H1 (cell line): ENCODE measurements at places on chromosomes 5 and 9. TPM values are rescaled to one million over a fixed set of nuclear protein-coding genes. Genes with fewer than 3 reads are reported as not detected.

DNA sequence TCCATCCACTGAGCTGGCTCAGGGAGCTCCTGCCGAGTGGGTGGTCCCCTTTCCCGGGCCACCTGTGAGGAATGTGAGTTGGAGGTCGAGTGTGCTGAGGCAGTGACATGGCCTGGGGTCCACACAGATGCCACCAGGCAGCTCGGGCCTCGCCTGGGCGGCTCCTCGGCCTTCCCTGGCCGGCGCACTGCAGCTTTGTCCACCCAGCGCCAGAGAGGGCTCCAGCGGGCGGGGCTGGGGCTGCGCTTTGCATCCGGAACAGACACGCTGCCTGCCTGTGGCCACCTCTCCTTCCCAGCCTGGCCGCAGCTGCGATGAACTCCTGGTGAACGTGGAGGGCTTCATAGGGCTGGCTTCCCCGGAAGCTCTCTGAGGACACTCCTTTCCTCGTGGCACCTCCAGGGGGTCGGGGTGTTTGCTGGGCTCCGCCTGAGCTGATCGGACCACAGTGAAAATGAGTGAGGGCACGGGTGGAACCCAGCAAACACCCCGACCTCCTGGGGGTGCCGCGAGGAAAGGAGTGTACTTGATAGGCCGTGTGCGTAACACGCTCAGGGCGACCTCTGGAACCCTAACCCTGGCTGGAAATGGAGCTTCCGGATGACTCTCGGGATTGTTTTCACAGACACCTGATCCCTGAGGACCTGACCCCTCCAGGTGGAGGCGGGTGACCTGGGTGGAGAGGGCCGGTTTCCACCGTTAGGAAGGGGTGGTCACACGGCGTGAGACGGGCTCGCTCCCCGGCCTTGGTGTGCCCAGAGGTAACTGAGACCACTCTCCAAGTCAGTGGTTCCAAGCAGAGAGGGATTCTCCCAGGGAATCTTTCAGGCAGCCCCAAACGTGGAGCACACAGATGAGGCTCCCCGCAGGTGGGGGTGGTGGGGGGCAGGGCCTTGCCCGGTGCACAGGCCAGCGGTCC is 31.8 kb upstream of the RXRA start:
- DNase-seq: no peak

Gene GFI1B
- polyA plus RNA-seq: 0.11 and 0.20 TPM in 2 replicates

- no peak for DNase-seq
Measured at GRCh38 chr5:77893225-77893860, 117.2 kb upstream of the TBCA start.

DNA sequence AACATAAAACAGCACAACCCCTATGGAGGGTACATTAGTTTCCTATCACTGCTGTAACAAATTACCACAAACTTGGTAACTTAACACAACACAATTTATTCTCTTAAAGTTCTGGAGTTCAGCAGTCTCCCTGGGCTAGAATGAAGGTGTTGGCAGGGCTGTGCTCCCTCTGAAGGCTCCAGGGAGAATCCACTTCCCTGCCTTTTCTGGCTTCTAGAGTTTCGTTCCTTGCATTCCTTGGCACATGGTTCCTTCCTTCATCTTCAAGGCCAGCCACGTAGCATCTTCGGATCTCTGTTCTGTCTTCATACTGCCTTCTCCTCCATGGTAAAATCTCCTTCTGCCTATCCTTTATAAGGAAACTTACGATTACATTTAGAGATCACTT is 25.0 kb upstream of the GSN start:
- DNase-seq: no peak

- no peak for DNase-seq
Measured at GRCh38 chr5:78677777-78678668, 29.5 kb upstream of the LHFPL2 start.

Gene DDX4
- 0.03 TPM in 1 of 2 replicates, not detected in the other for polyA plus RNA-seq

GRCh38 chr9:88950341-88951154 is 40.7 kb upstream of the S1PR3 start:
- DNase-seq: no peak

Gene CTSV
- 57.0 and 91.0 TPM in 2 replicates for polyA plus RNA-seq

Gene CEL
- polyA plus RNA-seq: 1.8 and 2.7 TPM in 2 replicates

DNA sequence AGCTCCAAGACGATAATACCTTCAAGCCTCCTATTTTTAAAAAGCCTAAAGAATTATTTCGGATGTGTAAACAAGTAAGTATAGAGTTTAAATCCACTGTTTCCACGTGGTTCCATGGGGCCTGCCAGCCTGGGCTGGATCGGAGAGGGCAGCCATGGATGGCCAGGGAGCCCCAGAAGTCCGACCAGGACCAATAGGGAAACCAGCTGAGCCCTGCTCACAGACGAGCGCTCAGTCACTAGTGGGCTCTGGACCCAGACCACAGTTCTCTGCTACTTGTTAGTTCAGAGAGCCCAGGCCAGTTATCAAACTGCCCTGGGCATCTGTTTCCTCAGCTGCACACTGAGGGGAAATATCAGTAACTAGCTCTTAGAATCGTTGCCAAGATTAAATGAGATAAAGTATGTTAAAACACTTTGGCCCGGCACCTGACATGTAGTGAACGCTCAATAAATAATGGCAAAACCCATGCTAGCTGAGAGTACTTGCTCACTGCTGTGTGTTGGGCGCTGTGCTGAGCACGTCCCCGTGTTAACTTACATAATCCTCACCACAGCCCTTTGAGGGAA is 124.8 kb downstream of the RGS3 start:
- DNase-seq: no peak

Gene EGFLAM
- 0.19 and 0.20 TPM in 2 replicates for polyA plus RNA-seq

- DNase-seq: no peak
Measured at GRCh38 chr5:175895686-175896102, 24.3 kb downstream of the CPLX2 start.

DNA sequence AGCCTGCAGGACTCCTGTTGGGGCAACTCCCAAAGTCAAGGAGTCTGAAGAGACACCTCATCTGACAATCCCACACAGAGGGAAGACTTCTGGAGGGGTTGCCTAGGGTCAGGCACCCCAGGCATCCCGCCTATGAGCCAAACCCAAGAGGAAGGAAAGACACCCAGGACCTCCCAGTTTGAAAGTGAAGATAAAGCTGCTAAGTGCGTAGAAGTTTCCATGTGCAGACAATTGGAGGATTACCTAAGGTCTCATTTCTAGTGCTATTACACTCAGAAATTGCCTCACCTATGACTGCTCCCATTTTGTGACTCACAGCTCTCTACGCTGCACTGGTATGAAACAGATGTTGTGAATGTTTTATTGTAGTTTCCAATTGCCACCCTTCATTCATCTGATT is 322.9 kb downstream of the SLIT3 start:
- no peak for DNase-seq

- DNase-seq: no peak
Measured at GRCh38 chr9:135492886-135493669, 7.4 kb upstream of the MRPS2 start.

DNA sequence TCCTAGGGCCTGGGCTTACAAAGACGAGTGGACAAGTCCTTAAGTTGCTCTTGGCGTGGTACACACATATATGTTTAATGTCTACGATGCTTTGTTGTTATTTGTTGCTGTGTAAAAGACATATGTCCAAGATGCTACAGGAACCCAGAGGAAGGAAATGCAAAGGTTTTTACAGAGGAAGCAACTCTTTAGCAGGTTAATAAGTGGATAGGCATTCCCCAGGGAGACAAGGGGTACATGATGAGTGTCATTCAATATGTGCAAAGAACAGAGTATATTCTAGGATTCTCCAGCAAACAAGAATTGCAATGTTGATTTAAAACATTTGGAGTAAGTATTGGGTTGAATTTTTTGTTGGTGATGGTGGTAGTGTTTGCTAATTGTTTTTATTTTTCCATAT is 92.1 kb downstream of the PIP5K1B start:
- DNase-seq: no peak

Gene PCDHGA4
- 1.4 and 1.7 TPM in 2 replicates for polyA plus RNA-seq

- DNase-seq: peak; percentile 78
Measured at GRCh38 chr9:89497978-89498851, at the start of gene SEMA4D. SEMA4D (minus strand) TSS chr9:89498113; CDS start chr9:89405456, 92,657 bp downstream.

GRCh38 chr5:135329066-135329912 is 69.7 kb downstream of the MACROH2A1 start:
- DNase-seq: no peak

DNA sequence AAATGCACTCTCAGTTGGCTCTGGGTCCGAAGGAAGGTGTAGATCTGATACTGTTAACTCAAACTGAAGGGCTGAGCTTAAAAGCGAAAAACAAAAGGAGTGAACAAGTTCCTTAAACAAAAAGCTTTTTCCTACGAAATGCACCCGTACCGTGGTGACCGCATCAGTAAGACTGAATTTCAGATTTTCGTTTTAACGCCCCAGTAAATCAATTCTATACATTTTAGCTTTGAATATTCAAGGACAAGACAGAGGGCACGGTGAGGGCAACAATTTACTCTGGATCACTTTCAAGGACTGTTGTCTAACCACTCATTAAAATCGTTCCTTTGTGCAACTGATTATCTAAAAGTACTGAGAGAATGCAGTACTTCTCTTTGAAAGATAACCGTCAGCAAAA is 1.9 kb downstream of the HOMER1 start:
- no peak for DNase-seq

DNA sequence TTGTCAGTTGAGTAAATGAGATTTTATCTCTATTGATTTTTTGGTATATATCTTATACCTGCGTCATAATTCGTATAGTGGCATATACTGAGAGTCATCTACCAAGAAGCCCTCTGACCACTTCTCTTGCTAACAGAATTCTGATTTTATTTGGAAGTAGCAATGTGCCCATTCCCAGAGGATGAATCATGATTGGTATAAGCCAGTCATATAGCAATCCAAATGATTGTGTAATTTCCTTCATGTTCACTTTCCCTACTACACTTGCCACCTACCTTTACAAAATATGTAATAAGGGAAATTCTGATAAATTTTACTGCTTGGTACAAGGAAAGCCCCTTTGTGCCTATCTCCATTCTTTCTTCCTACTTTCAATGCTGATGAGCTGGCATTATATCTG is 16.1 kb upstream of the ZNF462 start:
- no peak for DNase-seq
